ENCODE measurements at places on chromosomes 1 and 21. TPM values are rescaled to one million over a fixed set of nuclear protein-coding genes. Genes with fewer than 3 reads are reported as not detected.
A peak's percentile ranks its signal among the peaks of the same experiment; 100 is the strongest.

AGBL4 gene
- not detected for polyA plus RNA-seq

FCRL3 gene
- not detected for polyA plus RNA-seq

DNA sequence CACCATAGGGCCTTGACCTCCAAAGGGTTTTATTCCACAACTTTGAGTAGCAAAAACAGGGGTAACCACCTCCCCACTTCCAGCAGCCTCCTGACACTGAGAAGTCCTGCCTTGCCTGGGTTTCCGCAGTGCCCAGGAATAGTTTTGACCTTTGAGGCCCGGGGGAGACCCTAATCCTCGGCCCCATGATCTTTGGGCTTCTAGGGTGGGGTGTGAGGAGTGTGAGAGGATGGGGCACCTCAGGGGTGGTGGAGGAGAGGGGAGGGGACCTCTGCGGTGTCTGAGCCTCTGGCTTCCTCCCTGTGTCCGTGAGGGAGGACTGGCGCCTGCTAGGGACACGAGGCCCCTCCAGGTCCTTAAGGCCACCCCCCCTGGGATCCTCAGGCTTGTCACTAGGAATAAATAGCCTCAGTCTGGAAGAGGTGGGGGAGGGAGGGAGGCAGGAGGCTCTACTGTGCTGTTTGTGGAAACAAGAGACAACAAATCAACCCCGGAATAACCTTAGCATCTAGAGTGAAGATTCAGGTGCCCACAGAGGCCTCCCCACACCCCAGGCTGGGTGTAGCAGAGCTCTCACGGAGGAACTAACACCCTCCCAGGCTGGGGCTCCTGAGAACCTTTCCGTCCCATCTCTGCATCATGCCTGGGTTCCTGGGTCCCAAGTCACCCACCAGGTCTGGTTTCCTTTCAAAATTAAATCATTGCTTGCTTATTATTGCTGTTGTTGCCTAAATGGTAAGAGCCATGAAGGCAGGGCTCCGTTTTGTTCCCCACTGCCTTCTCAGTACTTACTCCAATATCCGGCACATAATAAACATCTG is 904 bp upstream of the FHL3 start:
- no peak for DNase-seq

C21orf58 gene
- polyA plus RNA-seq = 3.2 TPM

- DNase-seq = no peak
Measured at GRCh38 chr21:27806281-27806680, 839.4 kb upstream of the ADAMTS5 start.

DNA sequence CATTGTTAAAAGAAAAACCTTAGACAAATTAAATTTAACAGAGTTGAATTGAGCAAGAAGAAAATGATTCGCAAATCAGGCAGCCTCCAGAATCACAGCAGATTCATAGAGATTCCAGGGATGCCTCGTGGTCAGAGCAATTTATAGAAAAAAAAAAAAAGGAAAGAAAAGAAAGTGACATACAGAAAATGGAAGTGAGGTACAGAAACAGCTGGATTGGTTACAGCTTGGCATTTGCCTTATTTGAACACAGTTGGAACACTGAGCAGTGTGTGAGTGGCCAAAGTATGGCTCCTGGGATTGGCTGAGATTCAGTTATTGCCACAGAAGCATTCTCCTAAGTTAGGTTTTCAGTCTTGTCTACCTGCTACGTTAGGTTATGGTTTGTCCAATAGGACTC is 9.1 kb upstream of the C21orf91 start:
- DNase-seq = peak; percentile 61

DNA sequence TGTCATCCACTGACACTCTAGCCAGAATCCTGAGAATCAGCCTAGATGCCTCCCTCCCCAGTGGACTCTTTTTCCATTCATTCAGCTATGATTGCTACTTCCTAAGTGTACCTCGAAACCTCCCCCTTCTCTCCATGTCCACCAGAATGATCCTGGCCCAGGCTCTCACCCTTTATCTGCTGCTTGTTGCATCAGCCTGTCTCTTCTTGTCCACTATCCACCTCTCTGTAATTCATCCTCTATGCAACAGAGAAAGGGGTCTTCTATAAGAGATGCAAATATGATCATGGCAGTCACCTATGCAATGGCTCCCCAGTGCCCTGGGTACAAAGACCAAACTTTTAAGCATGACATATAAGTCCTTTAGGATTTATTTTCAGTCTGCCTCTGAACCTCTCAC is 37.7 kb downstream of the JUN start:
- no peak for DNase-seq

GRCh38 chr1:31531177-31531999 is 44.9 kb upstream of the TINAGL1 start:
- DNase-seq = peak; percentile 59

AK4 gene
- 110 TPM for polyA plus RNA-seq

- DNase-seq = peak; percentile 38
Measured at GRCh38 chr1:212860713-212861581, 2.9 kb downstream of the FLVCR1 start.

- DNase-seq = no peak
Measured at GRCh38 chr1:210072896-210073504, 135.0 kb downstream of the SYT14 start.

DNA sequence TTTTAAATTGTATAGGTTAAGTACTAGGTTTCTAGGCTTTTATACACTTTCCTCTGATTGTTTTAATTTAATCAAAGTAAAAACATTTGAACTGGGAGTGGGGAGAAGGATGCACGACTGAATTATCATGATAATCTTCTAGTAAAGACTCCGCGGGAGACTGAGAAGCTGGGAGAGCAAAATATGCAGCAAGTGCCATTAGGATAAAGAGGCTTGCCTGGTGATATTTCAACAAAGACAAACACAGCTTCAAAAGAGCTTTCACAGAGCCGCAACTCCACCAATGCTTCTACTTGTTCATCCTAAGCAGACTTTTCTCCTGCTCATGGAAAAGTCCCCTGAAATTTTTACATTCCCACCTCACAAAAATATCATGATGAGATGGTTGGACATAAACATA is 239.0 kb upstream of the PTBP2 start:
- DNase-seq = no peak

GRCh38 chr1:185295091-185295490 is 22.0 kb downstream of the IVNS1ABP start:
- no peak for DNase-seq

GPR37L1 gene
- 0.03 TPM for polyA plus RNA-seq

DNA sequence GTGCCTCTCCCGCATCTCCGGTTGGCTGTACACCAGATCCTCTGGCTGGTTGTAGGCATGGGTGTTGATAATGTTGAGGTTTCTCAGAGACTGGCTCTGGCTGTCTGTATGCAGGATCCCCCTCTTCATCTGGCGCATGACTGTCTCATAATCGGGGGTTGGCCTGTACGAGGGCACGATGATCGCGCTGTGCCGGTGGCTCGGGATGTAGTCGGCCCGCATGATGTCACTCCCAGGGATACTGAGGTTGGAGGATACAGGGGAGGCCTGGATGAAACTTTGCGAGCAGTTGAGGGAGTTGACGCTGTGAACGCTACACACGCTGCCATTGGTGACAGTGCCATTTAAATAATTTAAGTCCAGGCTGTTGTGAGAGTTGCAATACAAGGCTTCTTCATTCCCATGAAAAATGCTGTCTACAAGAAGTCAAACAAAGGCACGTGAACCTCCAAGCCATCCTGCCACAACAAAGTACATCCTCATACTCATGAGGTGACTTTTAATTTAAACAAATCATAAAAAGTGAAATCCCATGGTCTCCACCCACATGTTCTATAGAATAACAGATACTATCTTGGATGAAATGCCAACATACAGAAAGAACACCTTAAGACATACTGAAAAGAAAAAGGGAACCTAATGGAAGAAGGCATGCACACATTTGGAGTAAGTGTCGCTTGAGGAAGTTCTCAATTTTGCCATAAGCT is 103.6 kb downstream of the SMYD2 start:
- no peak for DNase-seq

- peak; percentile 15 for DNase-seq
Measured at GRCh38 chr1:22131875-22132486, 10.9 kb downstream of the WNT4 start.

GRCh38 chr1:116038679-116039078 is 62.4 kb downstream of the SLC22A15 start:
- no peak for DNase-seq

- no peak for DNase-seq
Measured at GRCh38 chr1:53454019-53454418, 5.2 kb upstream of the DMRTB1 start.

- peak; percentile 32 for DNase-seq
Measured at GRCh38 chr21:37848721-37849490, 67.4 kb downstream of the KCNJ6 start.

DNA sequence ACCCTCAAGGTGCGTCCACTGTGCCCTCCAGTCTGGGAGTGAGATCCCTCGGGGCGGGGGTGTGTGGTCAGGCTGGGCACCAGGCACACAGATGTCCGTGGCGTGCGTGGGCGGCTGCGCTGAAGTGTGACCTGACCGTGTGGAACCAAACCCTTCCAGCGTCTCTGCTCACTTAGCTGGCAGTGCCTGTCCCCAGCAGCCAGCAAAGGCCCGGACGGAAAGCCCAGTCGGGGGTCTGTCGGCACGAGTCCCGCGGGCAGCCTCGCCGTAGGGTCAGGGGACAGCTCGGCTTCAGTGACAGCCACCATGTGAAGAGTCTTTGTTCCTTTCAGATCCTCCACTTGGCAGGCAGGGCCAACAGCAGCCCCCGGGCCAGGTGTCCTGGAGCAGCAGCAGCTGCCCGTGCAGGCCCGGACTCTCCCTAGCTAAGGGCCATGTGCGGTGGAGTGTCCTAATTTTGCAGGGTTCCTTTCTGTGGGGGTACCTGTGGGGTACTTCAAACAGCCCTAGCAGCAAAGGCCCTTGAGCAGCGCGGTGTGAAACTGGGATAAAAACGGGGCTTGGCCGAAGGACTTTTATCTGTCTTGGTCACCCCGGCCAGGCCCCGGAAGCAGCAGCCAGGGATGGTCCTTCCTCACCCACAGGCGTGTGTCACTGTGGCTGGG is 11.6 kb downstream of the TTLL10 start:
- DNase-seq = no peak

DNA sequence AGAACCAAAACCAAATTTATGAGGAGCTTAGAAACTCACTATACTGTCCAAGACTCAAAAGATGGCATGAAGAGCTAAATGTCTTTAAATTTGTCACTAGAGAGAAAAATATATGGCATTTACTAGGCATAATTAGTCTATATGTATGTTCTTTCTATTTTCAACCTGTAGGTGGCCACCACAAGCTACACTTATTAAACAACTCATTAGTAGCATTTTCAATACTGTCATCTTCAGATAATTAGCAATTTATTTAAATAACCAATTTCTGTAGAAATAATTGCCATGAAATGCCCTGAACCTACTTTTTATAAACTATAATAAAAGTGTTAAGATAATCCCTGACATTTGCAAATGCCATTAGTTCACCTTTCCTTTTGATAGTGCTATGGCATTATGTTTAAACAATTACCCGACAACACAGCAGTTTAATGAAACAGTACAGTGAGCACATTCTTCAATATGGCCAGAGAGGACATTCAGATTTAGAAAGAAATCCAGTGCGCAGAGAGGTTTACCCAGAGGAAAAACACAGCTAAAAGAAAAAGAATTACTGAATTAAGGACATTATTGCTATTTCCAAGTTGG is 522.5 kb downstream of the PTBP2 start:
- peak; percentile 40 for DNase-seq

TNFRSF4 gene
- polyA plus RNA-seq = not detected

OR2T2 gene
- polyA plus RNA-seq = not detected

DNA sequence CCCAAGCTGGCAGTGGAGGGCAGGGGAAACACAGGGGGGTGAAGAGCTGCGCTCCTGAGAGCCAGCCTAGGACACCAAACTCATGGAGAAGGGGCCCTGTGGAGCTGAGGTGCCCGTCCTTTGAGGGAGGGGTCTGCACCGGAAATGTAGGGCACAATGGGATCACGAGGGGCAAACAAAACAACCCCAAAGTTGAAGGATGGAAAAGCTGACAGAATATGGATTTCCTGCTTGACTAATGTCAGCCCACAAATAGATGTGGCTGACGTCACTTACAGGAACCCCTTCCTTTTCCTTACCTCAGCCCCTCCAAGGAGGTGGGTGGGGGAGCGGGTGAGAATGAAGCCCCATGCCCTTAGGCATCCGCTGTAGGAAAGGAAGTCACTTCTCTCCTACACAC is 110.9 kb downstream of the KCNN3 start:
- no peak for DNase-seq

- DNase-seq = no peak
Measured at GRCh38 chr1:59138402-59138801, 158.5 kb upstream of the FGGY start.

- no peak for DNase-seq
Measured at GRCh38 chr1:27567971-27568299, 36.0 kb downstream of the AHDC1 start.

USP24 gene
- polyA plus RNA-seq = 3.3 TPM

USP1 gene
- 22.7 TPM for polyA plus RNA-seq

DNA sequence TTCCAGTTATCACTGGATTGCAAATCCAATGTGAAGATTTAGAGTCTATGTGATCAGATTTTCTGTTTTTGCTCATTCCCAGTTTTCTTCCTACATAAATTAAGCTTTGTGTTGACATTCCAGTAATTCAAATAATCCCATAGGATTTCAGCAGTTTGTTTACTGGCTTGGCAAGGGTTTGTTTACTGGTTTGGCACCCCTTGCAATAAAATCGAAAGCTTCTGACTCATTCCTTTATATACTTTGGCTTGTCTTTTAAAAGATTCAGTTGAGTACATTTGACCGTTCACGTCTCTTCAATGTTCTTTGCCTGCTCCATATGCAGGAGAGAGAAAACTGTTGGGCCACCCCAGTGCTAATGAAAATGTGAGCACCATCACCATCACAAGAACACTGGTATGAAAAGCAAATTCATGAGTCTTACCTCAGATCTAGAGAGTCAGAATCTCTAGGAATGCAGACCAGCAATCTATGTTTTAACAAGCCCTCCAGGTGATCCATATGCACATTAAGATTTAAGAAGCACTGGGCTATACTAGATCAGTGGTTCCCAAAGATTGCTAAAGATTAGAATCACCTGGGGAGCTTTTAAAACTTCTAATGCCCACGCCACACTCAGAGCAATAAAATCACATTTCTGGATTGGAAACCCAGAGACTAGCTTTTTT is 32.8 kb downstream of the ZC3H11B start:
- peak; percentile 6 for DNase-seq

- no peak for DNase-seq
Measured at GRCh38 chr1:181497870-181498269, 14.6 kb downstream of the CACNA1E start.

TFAP2E gene
- polyA plus RNA-seq = not detected

- no peak for DNase-seq
Measured at GRCh38 chr1:9626201-9626608, 25.3 kb upstream of the PIK3CD start.

FCRLB gene
- 10.1 TPM for polyA plus RNA-seq

- peak; percentile 29 for DNase-seq
Measured at GRCh38 chr1:98420376-98421084, 241.0 kb upstream of the SNX7 start.

DNA sequence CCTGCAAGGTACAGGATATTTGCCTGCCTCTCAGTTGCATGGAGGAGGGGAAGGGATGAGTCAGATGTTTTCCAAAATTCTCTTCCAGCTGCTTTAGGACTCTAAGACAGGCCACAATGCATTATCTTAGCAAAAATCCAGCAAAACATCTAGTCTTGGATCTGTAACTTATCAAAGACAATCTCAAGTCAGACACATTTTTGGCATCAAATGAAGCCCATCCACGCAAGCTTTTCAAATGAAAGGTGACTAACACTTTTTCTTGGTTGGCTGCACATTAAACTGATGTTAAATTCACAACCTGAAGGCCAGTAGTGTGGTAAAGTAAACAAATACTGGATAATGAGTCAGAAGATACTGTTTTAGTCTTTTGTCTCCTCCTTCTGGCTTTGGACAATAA is 21.3 kb downstream of the FAM78B start:
- DNase-seq = no peak
